Stimulated activated CD4-positive, alpha-beta T cell treated with anti-CD3 and anti-CD28 coated beads, Interleukin-1b, Interleukin-23, amount 100 ng/mL, for 1 hour (primary cell): ENCODE measurements at places on chromosomes 1 and 21.

GRCh38 chr1:46622344-46622743 is 5.7 kb upstream of the MOB3C start:
- DNase-seq, result no peak

GRCh38 chr1:29851691-29852090 is 615.4 kb downstream of the PTPRU start:
- no peak for DNase-seq

DNA sequence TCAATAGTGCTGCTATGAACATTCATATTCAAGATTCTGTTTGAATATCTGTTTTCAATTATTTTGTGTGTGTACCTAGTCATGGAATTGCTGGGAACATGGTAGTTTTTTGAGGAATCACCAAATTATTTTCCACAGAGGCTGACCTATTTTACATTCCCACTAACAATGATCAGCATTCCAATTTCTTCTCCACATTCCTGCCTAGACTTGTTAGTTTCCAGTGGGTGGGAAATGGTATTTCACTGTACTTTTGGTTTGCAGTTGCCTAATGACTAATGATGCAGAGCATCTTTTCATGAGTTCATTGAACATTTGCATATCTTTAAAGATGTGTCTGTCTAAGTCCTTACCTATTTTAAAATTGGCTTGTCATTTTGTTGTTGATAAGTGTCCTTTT is 1182.6 kb upstream of the B3GALT2 start:
- DNase-seq, result no peak

GRCh38 chr1:47964636-47965035 is 32.5 kb downstream of the TRABD2B start:
- no peak for DNase-seq

GRCh38 chr1:211566431-211567025 is 12.4 kb downstream of the SLC30A1 start:
- DNase-seq, result no peak

- no peak for DNase-seq
Observed at GRCh38 chr1:228440761-228441500, 24.3 kb upstream of the TRIM17 start.

DNA sequence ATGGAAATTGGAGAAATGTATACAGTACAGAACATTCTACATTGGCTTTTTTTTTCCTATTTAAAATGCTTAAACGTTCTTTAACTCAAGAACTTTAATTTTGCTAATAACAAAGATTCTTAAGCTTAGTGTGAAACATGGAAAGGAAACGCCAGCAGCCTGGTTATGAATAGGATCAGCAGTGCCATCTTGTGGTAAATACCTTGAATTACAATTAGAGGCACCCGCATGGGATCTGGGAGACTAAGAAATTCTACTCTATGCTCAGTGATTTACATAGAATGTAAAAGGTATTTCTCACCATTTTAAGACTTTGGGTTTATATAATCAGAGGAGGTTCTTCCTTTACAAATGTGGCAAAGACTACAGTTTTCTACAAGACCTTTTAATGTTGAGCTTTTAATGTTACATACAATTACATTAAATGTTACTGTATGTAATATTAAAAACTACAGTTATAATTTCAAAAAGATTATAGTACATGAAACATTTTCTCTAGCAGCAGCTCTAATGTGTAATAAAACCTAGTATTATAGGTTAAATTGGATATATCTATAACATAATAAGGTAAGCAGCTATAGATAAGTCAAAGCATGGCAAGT is 32.1 kb upstream of the APOBEC4 start:
- no peak for DNase-seq

DNA sequence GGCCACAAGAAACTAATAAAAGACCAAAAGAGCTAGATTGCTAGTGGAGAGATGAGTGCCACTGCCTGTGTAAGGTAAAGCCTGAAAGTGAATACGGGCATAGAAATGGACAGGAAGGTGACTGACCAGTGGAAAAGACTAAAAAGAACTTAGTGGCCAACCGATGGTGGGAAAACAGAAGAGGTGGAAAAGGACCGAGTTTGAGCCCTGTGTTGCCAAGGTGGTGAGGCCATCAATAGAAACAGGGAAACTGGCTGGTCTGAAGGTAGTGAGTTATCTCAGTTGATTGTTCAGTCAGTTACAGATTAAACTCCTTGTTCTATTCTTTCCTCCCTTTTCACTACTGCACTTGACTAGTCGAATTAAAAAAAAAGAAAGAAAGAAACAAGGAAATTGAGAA is 2.5 kb downstream of the WDR77 start:
- DNase-seq, result no peak

GRCh38 chr1:18174037-18174436 is 66.4 kb downstream of the IGSF21 start:
- DNase-seq, result no peak

DNA sequence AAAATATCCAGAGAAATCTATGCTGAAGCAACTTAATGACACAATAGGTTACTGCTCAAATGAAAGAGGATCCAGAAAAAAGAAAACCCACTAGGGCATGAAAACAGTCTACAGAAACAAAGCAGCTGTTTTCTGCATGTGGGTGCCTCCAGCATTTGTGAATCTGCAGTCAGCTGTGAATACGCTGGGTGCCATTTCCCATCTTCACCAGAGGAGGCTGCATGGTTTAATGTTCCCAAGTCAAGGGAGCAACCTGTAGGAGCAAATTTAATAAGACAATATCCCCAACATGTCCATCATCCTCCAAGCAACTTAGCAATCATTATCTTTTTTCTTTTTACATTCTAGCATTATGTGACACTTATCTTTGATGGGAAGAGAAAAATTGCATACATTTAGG is 396.6 kb downstream of the BRINP2 start:
- DNase-seq, result no peak

DNA sequence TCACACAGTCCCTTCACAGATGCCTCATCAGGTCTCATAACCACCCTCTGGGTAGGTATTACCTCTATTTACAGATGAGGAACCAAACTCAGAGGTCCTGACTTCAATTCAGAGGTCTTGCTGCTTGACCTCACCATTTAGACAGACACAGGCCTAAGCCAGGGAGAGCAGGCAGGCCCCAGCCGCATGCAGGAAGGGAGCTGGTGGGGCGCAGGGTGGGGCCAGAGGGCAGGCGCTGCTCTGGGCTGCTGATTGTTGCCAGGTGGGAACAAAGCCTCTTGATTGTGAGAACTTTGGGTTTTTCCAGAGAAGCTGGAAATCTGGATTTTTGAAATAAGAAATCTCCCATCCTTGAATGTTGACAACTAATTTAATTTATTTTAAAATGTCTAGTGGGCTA is 19.9 kb upstream of the PRELP start:
- no peak for DNase-seq

GRCh38 chr1:232472485-232473041 is 157.4 kb downstream of the SIPA1L2 start:
- DNase-seq, result no peak

DNA sequence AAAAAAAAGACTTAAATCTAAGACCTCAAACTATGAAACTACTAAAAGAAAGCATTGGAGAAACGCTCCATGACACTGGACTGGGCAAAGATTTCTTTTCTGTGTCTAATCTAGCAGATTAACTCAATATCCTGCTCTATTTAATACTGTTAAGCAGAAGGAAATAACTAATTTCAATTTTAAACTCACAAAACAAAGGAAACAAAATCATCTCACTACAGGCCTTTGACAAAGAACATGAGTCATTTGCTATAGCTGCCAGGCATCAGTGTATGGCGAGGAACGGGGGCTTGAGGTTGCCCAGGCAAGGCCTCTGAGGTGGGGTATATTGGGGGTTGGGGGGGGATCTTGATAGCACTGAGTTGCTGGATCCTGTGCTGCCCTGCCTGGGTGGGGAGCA is 20.9 kb downstream of the SZT2 start:
- no peak for DNase-seq

- DNase-seq, result no peak
Observed at GRCh38 chr1:193458628-193459027, 272.2 kb upstream of the B3GALT2 start.

GRCh38 chr21:29643289-29643688 is 296.5 kb downstream of the GRIK1 start:
- no peak for DNase-seq

GRCh38 chr1:52022133-52022532 is 11.5 kb downstream of the KTI12 start:
- DNase-seq, result no peak

DNA sequence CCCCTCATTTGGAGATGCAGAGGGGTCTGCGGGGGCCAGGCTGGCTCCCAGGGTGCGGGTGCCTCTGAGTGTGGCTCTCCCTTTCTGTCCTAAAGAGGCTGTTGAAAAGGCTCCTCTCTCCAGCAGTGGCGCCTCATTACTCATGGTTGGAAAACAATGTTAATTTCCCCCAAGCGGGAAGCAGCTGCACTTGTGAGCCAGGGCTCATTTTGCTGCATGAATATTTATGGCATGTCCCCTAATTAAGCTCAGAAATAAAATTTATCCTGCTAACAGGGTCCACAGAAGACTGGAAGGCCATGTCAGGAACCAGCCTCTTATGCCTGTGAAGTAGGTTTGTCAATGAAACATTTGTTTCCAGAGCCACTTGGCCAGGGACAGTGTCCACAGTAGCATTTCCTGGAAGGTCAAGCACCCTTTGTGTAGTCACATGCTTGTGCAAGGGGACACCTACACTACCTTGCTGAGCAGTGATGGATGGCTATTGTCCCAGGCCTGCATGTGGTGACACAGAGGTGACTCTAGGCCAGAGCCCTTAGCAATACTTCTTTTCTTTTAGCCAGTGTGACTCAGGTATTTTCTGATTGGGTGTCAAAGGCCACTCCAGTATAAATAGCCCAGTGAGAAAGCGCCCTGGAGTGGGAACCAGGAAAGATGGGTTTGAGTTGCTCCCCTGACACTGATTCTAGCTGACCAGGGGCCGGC is 259.0 kb downstream of the FOXD2 start:
- no peak for DNase-seq

DNA sequence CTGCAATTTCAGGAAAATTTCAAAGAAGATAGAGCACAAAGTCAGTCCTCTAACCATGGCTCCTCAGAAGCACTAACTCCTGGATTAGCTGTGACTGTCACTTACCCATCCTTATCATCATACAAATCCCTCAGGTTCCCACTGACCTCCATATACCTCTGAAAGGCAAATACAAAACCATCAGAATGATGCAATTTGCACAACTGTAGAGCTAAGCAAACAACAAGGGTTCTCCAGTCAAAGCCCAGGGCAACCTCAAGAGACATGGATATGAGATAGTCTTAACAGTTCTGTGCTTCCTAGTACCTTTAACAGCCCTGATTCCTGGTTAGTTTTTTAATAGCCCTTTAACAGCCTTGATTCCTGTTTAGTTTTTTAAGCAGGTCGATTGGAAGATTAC is 2.1 kb downstream of the SF3A3 start:
- no peak for DNase-seq

DNA sequence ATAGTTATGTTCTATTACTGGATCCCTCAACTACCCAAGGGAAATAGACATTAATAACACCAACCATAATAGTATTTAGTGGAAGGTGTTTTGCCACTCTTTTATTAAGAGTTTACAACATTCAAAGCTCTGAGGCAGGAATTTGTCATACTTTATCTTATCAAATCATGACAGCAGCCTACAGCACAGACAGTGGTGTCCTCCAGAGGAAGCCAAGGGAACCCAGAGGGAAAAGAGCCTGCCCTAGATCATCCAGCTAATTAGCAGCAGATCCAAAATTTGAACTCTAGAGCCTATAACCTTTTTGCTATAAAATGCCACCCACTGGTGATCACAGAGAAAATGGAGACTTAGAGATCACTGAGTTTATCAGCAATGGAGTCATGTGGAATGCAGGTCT is 18.2 kb downstream of the VAV3 start:
- no peak for DNase-seq

DNA sequence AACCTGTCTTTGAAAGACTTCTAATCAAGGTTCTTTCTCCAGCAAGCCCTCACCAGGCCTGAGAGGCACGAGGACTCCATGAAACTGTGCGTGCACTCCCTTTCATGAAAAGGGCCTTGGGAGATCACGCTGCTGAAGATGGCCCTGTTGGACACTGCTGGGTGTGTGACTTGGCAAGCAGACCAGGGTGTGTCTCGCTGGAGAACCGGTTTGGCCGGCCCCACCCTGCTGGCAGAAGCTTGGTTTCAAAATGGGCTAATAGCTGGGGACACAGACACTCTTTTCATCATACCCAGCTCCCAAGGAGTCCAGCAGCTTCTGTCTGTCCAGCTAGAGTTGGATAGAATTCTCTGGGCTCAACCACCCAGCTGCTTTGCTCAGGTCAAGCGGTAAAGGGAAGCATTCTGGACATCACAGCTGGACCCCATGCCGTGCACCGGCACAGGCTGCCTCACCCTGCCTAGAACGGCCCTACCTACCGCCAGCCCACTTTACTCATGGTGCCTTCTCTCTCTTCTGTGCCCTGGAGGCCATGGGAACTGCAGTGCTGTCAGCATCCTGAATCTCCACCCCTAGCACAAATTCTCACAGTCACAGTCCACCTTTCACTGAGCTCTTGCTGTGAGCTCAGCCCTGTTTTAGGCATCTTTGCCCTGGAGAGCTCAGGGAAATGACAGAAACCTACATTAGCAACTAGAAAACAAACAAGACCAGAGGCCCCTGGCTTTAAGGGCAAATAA is 24.6 kb downstream of the PKP1 start:
- no peak for DNase-seq

DNA sequence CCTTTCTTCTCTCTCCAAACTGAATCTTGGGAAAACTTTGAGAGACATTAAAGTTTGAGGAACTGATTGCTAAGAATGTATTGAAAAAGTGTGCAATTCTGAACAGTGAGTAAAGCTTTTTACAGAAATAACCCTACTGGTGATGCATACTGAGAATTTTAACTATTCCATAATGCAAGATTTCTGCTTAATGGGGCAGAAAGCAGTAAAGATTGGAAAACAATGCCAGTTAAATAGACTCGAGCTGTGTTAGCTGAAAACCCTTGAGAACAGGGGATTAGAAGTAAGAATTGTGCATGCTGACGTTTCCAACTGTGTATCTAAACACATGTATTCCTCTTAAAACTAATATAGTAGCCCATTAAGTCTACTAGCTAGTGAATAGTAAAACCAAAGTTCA is 1500.2 kb upstream of the PRMT6 start:
- DNase-seq, result no peak

- DNase-seq, result no peak
Observed at GRCh38 chr21:36211660-36212512, 55.3 kb downstream of the DOP1B start.

DNA sequence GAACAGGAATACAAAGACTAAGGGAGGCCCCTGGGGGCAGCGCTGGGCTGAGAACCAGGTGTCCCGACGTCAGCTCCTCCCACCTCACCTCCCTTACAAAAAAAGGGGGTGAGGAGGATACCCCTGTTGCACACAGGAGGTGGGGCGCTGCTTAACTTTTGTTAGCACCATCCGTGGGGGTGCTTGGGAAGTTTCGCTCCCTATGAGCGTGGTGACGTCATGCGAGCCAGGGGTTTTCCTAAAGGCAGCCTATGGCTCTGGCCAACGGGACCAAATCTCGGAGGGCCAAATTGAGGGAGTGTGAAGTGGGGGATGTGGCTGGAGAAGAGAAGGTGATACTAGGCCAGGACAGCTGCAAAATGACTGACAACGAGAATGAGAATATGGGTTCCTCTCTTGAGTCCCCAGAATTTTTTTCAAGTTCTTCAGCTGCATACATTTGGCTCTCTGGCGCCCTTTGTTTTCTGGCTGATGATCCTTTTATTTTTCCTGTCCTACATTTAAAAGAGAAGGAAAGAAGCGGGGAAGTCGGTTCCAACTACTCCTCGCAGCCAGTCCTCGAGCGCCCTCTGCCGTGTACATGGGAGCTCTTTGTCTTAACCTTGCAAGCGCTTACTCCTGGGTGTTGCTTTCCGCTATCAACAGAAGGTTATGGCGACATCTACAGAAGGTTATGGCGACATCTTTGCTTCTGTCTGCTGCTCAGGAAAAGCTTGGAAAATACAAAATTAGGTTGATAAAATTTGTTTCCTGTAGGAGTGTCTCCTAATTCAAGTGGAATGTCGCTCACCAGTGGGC is 48.0 kb upstream of the ZC3H11B start:
- no peak for DNase-seq
